RWPE1 (cell line): ENCODE measurements at places on chromosomes 6 and 20.

DNA sequence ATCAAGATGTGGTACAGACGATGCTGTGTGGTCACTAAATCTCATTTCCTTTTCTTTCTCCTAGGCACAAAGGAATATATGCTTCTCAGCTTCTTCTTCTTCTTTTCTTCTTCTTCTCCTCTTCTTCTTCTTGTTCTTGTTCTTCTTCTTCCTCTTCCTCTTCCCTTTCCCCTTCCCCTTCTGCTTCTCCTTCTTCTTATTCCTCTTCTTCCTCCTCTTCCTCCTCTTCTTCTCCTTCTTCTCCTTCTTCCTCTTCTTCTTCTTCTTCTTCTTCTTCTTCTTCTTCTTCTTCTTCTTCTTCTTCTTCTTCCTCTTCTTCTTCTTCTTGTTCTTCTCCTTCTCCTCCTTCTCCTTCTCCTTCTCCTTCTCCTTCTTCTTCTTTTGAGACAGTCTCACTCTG lies 190.4 kb upstream of the DTNBP1 start:
- DNase-seq, result no peak

- DNase-seq, result no peak
Measured at GRCh38 chr20:44649976-44650375, 1.5 kb downstream of the ADA start.

DNA sequence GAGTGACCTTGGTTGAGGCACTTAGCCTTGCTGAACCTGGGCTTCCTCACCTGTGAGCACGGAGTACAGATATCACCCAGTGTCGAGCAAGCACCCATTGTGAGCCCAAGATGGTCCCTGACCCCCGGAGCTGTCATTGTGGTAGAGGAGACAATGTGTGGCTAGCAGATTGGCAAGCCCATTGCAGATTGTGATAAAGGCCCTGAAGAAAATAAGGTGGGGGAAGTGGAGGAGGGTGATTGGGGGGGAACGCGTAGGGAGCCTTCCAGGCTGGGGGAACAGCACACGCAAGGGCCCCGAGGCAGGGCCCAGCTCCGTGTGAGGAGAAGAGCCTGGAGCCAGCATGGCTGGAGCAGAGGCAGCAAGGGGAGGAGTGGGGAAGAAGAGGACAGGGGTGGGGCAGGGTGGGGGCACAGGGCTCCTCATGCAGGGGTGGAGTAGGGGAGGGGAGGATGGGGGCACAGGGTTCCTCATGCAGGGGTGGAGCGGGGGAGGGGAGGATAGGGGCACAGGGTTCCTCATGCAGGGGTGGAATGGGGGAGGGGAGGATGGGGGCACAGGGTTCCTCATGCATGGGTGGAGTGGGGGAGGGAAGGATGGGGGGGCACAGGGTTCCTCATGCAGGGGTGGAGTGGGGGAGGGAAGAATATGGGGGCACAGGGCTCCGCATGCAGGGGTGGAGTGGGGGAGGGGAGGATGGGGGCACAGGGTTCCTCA lies 7.0 kb downstream of the CEBPB start:
- DNase-seq, result no peak

DNA sequence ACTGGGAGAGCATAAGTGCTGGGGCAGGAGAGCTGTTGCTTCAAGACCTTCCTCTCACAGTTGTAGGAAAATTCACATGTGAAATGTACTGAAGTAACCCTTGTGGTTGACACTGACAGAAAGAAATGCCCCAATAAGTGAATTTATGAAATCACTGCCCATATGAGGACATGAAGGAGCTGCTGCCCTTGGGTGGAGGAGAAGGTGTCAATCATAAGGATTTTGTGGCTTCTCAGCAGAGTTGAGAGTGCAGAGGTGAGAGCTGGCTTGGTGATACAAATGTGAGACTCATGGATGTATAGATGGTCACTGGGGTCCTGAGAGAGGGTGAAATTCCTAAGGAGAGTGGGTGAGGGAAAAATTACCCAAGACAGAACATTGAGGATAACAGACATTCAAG lies 33.9 kb upstream of the CMTR1 start:
- no peak for DNase-seq
